H1 (cell line): ENCODE measurements at places on chromosomes 12 and 14.

GRCh38 chr14:100372357-100373048 is 49.4 kb downstream of the SLC25A47 start:
- DNase-seq: no peak

DNA sequence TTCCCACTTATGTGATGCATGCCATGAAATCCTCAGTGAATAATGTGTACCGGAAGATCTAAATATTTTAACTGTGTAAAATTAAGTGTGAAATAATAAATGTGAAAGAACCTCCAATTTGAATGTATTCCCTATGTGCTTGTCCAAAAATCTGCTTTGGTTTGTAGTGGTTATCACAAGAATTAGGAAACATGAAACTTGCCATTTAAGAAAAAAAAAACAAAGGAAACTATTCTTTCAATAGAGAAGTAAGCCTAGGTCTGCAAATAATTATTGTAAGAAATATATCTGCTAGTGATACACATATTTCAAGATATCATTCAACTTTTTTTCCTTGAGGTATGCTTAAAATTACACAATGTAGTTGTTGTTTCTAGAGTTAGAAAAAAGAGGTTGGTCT is 500.4 kb downstream of the SLC6A15 start:
- no peak for DNase-seq

DNA sequence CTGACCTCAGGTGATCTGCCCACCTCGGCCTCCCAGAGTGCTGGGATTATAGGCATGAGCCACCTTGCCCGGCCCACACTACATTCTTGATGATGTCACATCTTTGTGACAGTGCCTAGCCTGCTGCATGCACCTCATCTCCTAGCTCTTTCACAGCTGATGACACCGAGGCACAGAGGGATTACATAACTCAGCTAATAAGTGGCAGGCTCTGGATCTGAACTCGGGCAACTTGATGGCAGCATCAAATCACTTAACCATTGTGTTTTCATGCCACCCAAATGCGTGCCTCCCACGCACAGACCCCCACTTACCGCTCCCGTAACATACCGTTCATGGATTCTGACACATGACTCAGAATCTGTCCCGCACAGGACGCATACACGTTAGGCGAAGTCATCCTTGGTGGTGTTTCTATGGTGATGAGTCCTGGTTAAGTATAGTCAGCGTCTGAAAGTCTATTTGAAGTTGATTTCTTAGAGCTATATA is 7.4 kb downstream of the TMEM120B start:
- DNase-seq: no peak

DNA sequence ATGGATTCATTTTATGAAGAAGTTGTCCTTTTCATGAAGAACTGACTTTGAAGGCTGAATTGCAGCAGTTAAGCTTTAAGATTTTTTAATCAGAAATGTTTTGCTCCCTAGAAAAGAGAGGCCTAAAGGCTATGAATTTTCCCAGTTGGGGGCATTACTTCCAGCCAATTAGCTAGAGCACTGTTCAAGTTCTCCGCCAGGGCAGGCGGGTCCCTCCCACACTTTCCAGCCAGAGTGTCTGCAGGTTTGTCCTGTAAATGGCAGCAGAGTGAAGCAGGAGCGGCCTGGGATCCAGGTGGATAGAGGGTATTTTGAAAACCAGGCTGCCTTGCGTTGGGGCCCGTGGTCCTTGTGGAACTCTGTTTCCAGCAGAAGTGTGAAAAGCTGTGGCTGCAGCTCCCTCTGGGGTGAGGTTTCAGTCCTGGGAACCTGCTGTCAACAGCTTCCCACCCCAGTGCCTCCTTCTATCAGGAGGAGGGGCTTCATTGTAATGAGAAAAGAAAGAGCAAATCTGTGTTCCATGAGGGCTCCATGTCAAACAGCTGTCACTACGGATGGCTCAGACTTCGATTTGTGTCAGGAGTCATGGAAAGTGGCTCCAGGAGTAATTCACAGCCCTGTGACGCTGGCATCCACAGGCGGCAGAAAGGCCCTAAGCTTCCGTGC is 210.7 kb upstream of the TMEM132C start:
- DNase-seq: no peak

DNA sequence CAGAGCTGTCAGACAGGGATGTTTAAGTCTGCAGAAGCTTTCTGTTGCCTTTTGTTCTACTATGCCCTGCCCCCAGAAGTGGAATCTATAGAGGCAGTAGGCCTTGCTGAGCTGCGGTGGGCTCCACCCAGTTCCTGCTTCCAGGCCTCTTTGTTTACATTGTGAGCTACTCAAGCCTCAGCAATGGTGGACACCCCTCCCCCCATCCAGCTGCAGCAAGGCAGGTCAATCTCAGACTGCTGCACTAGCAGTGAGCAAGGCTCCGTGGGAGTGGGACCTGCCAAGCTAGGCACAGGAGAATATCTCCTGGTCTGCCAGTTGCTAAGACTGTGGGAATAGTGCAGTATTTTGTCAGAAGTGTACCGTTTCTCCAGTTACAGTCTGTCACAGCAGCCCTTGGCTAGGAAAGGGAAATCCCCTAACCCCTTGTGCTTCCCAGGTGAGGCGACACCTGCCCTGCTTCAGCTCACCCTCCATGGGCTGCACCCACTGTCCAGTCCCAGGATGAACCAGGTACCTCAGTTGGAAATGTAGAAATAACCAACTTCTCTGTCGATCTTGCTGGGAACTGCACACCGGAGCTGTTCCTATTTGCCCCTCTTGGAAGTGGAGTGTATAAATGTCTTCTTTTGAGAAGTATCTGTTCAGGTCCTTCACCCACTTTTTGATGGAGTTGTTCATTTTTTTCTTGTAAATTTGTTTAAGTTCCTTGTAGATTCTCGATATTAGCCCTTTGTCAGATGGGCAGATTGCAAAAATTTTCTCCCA is 213.5 kb upstream of the SLC38A2 start:
- DNase-seq: peak; percentile 39

DNA sequence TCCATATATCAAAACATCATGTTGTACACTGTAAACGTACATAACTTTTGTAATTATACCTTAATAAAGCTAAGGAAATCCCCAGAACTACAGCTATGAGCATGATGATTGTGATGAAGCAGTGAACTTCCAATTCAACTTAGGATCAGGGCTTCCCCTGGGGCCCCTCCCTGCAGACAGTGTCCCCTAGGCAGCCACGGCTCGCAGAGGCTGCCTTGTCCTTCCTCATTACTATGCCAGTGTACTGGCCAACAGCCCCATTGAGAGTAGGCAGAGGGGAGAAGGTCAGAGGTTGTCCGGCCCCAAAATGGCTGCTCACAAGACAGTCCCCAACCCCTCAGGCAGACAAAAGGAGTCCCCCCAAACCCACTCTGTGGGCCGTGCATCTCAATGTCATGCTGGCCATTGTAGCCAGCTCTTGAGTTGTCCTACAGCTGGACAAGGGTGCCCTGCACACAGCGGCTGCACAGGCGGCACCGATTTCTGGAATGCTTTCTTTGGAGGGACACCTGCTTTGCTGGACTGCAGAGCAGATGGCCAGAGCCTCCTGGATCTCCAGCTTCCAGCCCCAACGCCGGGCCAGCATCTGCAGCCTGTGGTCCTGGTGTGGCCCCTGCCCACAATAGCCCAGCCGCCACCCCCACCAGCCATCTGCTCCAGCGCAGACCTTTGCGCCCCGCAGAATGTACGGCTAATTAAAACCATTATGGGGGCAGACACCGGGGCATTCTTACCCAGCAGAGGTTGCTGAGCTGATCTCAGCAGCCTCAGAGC is 46.1 kb downstream of the NIN start:
- DNase-seq: no peak

GRCh38 chr12:92408072-92408900 is 262.6 kb upstream of the BTG1 start:
- DNase-seq: peak; percentile 65

DNA sequence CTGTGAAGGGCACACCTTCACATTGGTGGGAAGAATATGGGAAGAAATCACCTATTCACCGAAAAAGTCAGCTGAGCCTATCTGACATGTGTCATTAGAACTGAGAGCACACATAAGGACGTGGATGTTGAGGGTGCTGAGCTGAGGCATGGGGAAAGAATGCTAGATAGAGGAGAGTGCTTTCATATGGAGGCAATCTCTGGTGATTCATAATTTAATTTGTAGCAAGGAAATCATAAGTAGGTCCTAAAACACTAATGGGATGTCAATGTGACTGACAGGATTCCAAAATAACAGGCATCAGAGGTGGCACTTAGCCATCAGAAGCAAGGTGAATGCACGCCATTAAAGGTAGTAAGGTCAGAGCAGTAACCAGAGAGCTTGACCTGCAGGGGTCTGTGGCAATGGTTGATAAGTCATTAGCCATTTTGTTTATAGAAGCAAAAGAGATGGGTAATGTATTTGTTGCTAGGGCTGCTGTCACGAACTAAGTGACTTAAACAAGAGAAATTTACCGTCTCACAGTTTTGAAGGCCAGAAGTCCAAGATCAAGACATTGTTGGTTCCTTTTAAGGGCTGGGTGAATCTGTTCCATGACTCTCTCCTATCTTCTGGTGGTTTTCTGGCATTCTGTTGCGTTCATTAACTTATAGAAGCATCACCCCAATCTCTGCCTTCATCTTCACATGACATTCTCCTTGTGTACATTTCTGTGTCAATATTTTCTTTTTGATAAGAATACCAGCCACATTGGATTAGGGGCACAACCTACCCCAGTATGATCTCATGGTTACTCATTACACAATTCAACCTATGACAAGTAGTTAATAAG is 69.3 kb downstream of the ANKS1B start:
- no peak for DNase-seq

GRCh38 chr12:47889040-47889439 is 15.8 kb downstream of the VDR start:
- DNase-seq: no peak

- no peak for DNase-seq
Measured at GRCh38 chr12:53589915-53590314, 36.3 kb downstream of the ATF7 start.

DNA sequence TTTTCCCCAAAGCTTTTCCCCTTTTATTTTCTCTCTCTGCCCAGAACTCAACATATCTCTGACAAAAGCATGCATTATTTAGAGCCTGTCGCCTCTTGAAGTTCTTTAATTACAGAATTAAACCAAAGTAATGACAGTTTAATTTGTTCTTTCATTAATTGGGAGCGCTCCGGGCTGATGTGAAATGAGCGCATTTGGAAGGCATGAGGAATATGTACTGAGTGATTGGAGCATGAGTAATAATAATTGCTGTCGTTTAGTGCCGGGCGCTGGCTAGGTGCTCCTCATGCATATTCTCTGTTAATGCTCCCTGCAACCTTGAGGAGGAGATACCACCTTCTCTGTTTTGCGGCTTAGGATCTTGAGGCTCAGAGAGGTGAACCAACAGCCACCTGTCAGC is 120.5 kb downstream of the SLC25A47 start:
- DNase-seq: no peak

- DNase-seq: no peak
Measured at GRCh38 chr14:51880835-51881580, 20.6 kb downstream of the GNG2 start.

GRCh38 chr12:19298836-19299605 is 140.3 kb upstream of the AEBP2 start:
- no peak for DNase-seq
